Urothelium cell line (cell line): ENCODE measurements at places on chromosomes 1 and 21.
A peak's percentile ranks its signal among the peaks of the same experiment; 100 is the strongest.

DNA sequence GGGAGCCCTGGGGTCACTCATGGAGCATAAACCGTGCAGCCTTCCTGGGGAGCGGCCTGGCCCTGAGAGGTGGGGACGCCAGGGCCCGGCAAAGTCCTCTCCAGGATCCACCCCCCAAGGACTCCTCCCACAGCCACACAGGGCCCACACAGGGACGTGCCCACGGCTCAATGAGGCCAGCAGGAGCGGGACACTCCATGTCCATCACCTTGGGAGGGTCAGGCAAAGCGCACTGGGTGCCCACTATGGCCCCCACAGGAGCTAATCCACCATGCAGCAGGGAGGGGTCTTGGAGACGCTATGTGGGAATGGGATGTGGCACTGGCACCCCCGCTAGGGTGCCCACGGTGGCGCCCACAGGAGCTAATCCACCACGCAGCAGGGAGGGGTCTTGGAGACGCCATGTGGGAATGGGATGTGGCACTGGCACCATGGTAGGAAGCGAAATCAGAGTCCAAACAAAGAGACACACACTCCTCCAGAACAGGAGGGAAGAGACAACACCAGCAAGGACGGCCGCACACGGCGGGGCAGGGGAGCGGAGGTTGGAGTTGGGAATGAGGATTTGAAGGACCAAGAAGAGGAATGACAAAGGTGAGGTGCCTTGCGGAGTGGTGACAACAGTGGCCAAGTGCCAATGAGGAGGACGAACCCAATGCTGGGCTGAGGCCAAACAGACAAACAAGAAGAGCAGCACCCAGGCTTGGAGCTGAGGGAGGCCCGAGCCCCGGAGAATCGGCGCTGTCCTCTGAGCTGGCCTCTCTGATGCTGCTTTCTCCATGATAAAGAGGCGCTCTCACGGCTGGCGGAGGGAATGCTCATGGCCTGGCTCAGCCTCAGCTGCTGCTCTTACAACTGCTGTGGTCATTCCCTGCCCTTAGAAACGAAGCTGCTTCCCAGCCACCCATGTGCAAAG lies 18.1 kb upstream of the SLC19A1 start:
- no peak for DNase-seq

- DNase-seq: no peak
These were observed 64.8 kb downstream of the GPR137B start for GRCh38 chr1:236207121-236207520.

DNA sequence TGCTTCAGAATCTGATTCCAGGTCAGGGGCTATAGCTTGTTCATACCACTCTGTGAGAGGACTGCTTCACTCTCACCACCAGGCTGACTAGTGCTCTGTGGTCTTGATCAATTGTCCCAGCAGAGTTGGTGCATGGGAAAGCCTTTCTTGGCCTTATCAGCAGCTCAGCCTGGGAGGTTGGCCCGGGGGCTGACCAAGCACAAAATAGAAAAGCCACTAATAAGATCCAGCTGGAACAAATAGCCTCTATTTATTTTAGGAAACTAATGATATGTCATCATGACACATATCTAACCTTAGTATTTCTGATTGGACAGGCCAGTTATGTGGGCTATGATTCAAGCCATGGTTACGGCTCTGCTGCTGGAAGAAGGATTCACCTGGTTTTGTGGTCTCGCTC lies 134.2 kb downstream of the GDAP2 start:
- DNase-seq: peak; percentile 40

DNA sequence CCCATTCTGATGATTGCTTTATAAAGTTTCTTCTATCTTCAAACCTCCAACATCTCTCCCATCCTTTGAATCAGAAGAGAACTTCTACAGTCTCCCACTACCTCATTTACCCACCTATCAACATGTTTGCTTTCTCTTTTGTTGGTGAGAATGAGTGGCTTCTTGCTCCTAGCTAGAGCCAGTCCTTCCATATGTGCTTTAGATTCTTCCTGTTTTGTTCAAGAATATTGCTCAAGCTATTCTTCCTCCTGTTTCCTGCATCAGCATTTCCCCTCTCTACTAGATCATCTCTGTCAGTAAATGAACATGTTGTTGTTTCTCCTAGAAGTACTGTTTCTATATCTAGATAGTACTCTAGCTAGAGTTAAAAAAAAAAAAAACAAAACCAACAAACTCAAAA lies 6.3 kb downstream of the ATF6 start:
- DNase-seq: no peak
